ENCODE measurements at places on chromosomes 4 and X. TPM values are rescaled to one million over a fixed set of nuclear protein-coding genes. Genes with fewer than 3 reads are reported as not detected.
A peak's percentile ranks its signal among the peaks of the same experiment; 100 is the strongest.

DNA sequence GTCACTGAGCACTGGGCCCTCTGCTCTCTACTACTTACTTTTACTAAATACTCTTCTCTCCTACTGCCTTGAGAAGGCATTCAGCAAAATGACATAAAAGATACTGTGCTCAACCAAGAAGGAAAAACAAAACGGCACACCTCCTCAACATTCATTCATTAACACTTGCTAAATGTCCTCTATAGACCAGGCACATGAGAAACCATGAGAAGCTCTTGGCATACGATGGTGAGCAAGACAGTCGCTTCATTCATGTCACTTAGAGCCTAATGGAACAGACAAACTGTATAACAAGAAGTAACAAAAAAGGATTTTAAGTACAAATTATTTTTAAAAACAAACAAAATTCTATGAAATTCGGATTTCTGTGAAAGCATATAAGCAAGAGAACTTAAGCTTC, 38.7 kb downstream of the COL25A1 start:
- DNase-seq: no peak
- H3K27ac ChIP-seq: no peak overlapping the region
- H3K36me3 ChIP-seq: no peaks in the 10 kb centered on the region
- H3K4me3 ChIP-seq: no peak overlapping the region

- H3K27ac ChIP-seq: no peak overlapping the region
- no peaks in the 10 kb centered on the region for H3K4me1 ChIP-seq
- no peak overlapping the region for H3K4me3 ChIP-seq
- DNase-seq: no peak
These were observed 45.5 kb downstream of the ETNPPL start for GRCh38 chr4:108717386-108717785.

DNA sequence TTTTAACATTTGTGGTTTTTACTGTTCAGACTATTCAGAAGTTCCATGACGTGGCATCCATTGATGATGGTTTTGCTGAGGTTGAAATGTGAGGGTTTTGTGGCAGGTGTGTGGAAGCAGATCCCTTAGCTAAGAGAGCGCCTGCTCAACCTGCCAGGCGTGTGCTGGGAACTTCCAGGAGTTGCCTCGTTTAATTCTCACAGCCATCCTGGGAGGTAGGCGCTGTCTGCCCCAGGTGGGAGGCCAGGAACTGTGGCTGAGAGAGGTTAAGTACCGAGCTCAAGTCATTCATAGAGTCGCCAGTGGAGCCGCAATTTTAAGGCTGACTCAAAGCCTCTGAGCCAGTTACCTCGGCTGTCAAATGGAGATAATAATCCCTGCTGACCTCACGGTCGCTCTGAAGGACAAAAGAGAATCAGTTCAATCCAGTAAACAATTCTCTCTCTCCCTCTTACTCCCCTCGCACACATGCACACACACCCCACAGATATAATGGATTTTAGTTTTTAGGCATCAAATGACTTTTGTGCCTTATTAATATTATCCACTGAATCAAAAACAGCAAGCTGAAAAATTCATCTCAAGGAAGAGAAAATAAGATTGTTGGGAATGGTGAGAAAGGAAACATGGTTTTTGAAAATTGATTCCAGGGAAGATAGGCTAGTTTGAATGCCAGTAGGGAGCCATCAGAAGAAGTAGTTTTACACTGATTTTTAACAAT, 171.3 kb downstream of the PTTG2 start:
- H3K36me3 ChIP-seq: peaks cover 22% of the 10 kb centered on the region
- no peak overlapping the region for H3K4me3 ChIP-seq
- H3K4me1 ChIP-seq: peaks cover 45% of the 10 kb centered on the region
- no peak for DNase-seq
- H3K27ac ChIP-seq: peak overlapping the region; percentile 71

DNA sequence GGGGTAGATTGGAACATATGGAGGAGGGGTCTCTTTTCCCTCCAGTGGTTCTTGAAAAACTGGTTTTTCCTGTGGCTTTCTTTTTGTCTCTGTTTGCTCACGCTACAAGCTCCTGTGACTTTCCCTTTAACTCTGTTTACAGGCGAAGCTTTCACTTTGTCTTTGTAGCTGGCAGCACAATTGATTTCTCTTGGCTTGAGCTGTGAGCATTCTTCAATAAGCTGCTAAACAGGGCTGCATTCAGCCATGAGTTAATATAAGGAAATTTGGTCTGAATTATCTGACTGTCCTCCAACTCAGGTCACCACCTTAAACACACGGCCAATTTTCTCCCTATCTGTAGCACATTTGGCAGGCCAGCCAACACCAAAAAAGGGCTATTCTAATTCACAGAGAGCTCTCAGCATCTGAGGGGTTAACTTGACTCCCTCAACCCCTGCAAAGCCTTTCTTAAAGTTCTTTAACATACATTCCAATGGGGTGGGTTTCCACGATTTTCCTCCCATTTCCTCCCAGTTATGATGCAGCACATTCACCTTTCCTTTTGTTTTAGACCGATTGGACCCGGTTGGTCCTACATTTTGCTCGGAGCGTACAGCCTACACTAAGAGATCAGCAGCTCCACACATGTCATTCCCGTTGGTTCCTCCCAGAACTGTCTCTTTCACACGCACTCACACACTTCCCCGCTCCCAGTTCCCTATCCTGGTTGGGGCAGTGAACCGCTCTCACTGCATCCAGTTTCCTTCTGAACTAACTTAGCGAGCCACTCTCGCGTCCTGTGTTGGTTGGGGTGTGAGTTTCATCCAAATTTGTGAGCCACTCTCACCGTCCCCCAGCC, 45.4 kb downstream of the UGT2A3 start:
- no peaks in the 10 kb centered on the region for H3K36me3 ChIP-seq
- no peak for DNase-seq
- no peaks in the 10 kb centered on the region for H3K27me3 ChIP-seq
- no peak overlapping the region for H3K4me3 ChIP-seq
- H3K27ac ChIP-seq: no peak overlapping the region
- no peaks in the 10 kb centered on the region for H3K4me1 ChIP-seq

- no peak for DNase-seq
- H3K4me1 ChIP-seq: no peaks in the 10 kb centered on the region
- no peak overlapping the region for H3K4me3 ChIP-seq
These were observed 12.6 kb upstream of the SLC10A4 start for GRCh38 chr4:48470570-48470969.

- H3K27ac ChIP-seq: no peak overlapping the region
- no peak for DNase-seq
- no peaks in the 10 kb centered on the region for H3K36me3 ChIP-seq
- H3K4me1 ChIP-seq: no peaks in the 10 kb centered on the region
- H3K4me3 ChIP-seq: no peak overlapping the region
These were observed 369.8 kb downstream of the DTHD1 start for GRCh38 chr4:36651253-36651652.

DNA sequence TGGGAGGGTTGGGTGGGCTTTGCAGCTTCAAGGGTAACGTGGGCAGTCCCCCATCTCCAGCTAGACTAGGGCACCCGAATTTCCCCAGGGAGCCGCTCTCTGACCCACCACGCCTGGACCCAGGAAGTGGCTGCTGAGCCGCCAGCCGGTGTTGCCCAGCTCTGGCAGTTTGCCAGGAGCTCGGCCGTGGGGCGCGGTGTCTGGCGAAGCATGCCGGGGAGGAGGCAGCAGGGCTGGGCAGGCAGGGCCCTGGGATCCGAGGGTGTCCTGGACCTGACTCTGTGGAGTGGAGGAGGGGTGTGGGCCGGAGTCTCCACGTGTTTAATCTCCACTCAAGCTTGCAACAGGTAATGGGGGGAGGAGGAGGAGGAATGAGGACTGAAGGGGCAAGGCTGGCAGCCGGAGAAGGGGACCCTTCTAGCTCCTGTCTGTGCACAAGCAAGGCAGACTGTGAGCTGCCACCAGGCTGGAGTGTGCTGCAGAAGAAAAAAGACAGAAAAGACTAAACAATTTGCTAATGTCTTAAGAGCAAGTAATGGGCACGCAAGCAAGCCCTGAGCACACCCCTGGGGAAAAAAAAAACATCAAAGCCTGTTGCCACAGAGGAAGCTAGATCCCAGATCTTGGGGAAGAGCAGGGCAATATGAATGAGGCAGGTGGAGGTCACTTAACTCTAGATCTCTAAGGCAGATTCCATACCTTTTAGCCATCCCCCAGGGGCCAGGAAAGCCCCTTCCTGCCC, 2.4 kb downstream of the LONRF3 start:
- H3K4me1 ChIP-seq: no peaks in the 10 kb centered on the region
- peaks cover 22% of the 10 kb centered on the region for H3K27me3 ChIP-seq
- peak overlapping the region; percentile 72 for H3K4me3 ChIP-seq
- H3K27ac ChIP-seq: no peak overlapping the region
- H3K36me3 ChIP-seq: no peaks in the 10 kb centered on the region

GPR82 gene
- total RNA-seq: 1.7 TPM

GRCh38 chr4:128573781-128574508, 235.6 kb upstream of the JADE1 start:
- no peaks in the 10 kb centered on the region for H3K27me3 ChIP-seq
- DNase-seq: no peak
- H3K36me3 ChIP-seq: no peaks in the 10 kb centered on the region
- H3K4me3 ChIP-seq: no peak overlapping the region
- peaks cover 25% of the 10 kb centered on the region for H3K4me1 ChIP-seq

GRCh38 chr4:24370421-24370820, 213.9 kb downstream of the DHX15 start:
- H3K4me1 ChIP-seq: no peaks in the 10 kb centered on the region
- no peaks in the 10 kb centered on the region for H3K27me3 ChIP-seq
- DNase-seq: no peak
- no peak overlapping the region for H3K27ac ChIP-seq
- no peaks in the 10 kb centered on the region for H3K36me3 ChIP-seq
- no peak overlapping the region for H3K4me3 ChIP-seq

XG gene
- 0.32 TPM for total RNA-seq

DNA sequence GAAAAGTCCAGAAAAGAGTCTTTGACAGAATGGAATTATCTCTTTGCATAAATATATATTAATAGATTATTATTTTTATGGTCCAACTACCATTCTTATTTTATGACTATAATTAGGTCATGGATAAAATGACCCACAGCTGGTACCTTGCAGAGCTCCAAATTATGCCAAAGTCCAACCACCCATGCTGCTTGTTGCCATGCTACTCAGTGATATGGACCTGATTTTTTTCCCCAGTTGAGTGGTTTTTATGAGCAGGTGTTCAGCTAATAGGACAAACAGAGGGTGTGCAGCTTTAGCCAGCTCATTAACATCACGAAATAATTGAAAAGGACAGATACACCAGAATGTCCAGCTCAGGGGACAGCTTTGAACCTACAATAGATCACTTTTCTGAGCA, 9.7 kb downstream of the HOPX start:
- no peak overlapping the region for H3K4me3 ChIP-seq
- H3K27ac ChIP-seq: no peak overlapping the region

- H3K27me3 ChIP-seq: no peaks in the 10 kb centered on the region
- H3K36me3 ChIP-seq: no peaks in the 10 kb centered on the region
- peak overlapping the region; percentile 12 for H3K27ac ChIP-seq
- no peak overlapping the region for H3K4me3 ChIP-seq
- no peak for DNase-seq
These were observed 7.0 kb downstream of the CD38 start for GRCh38 chr4:15784959-15785634.

- H3K4me1 ChIP-seq: no peaks in the 10 kb centered on the region
- DNase-seq: peak; percentile 7
- no peaks in the 10 kb centered on the region for H3K27me3 ChIP-seq
These were observed 251.9 kb downstream of the AFAP1 start for GRCh38 chr4:7687796-7688195.

DNA sequence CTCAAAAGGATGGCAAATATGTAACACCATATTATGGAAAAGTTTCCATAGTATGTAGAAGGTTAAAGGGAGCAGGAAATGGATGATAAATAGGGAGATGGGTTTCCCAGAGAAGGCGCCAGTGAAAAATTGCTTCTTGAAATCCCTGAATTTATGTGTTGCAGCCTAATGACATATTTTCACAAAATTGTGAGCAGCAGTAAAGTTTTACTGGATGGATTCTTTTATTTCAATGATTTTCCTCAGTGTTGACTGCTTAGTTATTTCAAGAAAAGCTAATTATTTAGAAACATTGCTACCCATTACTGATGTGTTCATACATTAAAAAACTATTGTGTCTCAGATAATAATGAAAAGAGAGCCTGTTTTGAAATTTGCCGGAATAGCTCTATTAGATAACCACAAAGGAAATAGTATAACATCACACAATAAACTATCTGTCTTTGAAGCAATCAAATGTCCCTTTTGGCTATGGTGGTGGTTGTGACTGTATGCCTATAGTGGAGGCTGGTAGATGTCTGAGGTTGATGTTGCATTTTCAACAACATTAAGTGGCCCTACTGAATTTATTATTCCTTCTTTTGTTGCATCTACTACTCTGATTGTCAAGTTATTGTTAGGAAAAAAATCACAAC, 169.9 kb upstream of the HAND2 start:
- no peaks in the 10 kb centered on the region for H3K36me3 ChIP-seq
- no peaks in the 10 kb centered on the region for H3K4me1 ChIP-seq
- no peak overlapping the region for H3K4me3 ChIP-seq
- no peak for DNase-seq
- no peaks in the 10 kb centered on the region for H3K27me3 ChIP-seq
- no peak overlapping the region for H3K27ac ChIP-seq

TGIF2LX gene
- total RNA-seq: not detected

DNA sequence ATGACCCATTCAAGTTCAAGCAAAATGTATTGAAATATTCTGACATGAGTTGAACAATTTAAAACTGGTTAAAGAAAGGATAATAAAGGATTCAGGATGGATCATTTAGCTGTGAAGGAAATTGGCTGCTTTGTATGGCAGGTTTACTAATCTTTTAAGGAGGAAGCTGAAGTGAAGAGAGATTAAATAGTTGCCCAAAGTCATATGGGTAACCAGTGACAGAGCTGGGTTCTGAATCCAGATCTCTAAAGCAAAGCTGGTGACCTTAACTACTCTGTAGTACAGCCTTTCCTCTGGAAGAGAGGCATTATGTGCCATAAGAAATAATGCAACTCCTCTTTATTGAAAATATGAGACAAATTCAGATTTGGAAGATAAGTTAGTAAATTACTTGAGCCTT, 22.8 kb downstream of the FHIP1A start:
- H3K36me3 ChIP-seq: no peaks in the 10 kb centered on the region
- no peak for DNase-seq
- no peaks in the 10 kb centered on the region for H3K4me1 ChIP-seq
- no peaks in the 10 kb centered on the region for H3K27me3 ChIP-seq
- H3K27ac ChIP-seq: no peak overlapping the region
- H3K4me3 ChIP-seq: no peak overlapping the region

GRCh38 chr4:177349191-177349590, 39.5 kb downstream of the NEIL3 start:
- H3K4me3 ChIP-seq: no peak overlapping the region
- H3K36me3 ChIP-seq: no peaks in the 10 kb centered on the region
- no peaks in the 10 kb centered on the region for H3K4me1 ChIP-seq
- no peaks in the 10 kb centered on the region for H3K27me3 ChIP-seq
- no peak for DNase-seq

ARHGEF6 gene
- total RNA-seq: 63.7 TPM

DNA sequence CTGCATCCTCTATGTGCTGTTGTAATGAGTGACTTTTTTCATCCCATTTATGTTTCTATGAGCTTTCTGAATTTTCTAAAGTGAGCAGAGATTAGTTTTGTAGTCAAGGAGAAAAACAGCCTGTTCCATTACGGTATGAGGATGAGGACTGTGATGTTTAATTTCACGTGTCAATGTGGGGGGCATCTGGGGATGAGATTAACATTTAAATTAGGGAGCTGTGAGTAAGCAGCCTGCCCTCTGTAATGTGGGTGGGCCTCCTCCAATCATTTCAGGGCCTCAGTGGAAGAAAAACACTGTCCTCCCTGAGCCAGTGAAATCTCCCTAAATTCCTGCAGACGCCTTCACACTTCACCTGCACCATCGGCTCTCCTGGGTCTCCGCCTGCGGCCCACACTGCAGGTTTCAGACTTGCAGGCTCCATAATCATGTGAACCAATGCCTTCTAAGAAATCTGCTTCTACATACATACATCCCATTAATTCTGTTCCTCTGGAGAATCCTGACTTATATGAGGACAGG, 121.7 kb downstream of the AFAP1 start:
- H3K36me3 ChIP-seq: peaks cover 35% of the 10 kb centered on the region
- no peak overlapping the region for H3K27ac ChIP-seq
- H3K4me1 ChIP-seq: no peaks in the 10 kb centered on the region
- no peak overlapping the region for H3K4me3 ChIP-seq

CT45A1 gene
- not detected for total RNA-seq
